Stimulated activated CD4-positive, alpha-beta T cell treated with anti-CD3 and anti-CD28 coated beads, Interleukin-15, amount 100 ng/mL, for 48 hours (primary cell): ENCODE measurements at places on chromosomes 1 and 21.

GRCh38 chr1:204112876-204113730 is 38.7 kb downstream of the ETNK2 start:
- no peak for DNase-seq

- no peak for DNase-seq
These were observed 1.5 kb downstream of the FABP3 start for GRCh38 chr1:31371121-31371959.

GRCh38 chr1:36554323-36554628 is 71.6 kb upstream of the CSF3R start:
- DNase-seq, result no peak

GRCh38 chr1:205631010-205631767 is 622 bp downstream of the ELK4 start:
- DNase-seq, result peak; percentile 72

GRCh38 chr1:109017134-109017533 is 24.8 kb downstream of the WDR47 start:
- no peak for DNase-seq

DNA sequence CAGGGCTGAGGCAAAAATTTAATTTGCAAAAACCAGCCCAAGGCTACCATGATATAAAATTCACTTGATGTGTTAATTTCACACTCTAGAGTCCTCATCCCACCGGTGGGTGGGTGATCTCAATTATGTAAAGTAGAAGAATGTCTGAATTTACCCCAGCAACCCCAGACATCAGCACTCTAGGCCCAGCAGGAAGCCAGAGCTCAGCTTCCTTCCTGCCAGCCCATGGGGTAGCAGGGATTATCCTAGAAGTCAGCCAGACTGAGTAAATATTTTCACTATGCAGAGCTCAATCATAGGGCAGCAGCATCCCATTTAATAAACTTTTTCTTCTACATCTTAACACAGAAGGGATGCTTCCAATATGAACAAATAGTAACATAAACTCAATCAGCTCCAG is 71.0 kb downstream of the SIPA1L2 start:
- no peak for DNase-seq

GRCh38 chr21:44521928-44522752 is 17.9 kb downstream of the KRTAP10-1 start:
- DNase-seq, result no peak

GRCh38 chr1:23422241-23422877 is 2.2 kb downstream of the TCEA3 start:
- DNase-seq, result no peak
